ENCODE measurements at places on chromosomes 12 and 14. TPM values are rescaled to one million over a fixed set of nuclear protein-coding genes. Genes with fewer than 3 reads are reported as not detected.

Gene CLEC12A
- total RNA-seq = not detected

Gene L3HYPDH
- total RNA-seq = 36.3 TPM

Gene SLCO1A2
- total RNA-seq = not detected

Gene PTPN6
- 1.2 TPM for total RNA-seq

Gene POTEM
- not detected for total RNA-seq

Gene EFS
- total RNA-seq = not detected

Gene KRT6A
- total RNA-seq = not detected

Gene TMEM229B
- under 0.01 TPM for total RNA-seq

Gene SRRM4
- not detected for total RNA-seq

Gene KRT77
- total RNA-seq = not detected

Gene RPL36AL
- 147 TPM for total RNA-seq

Gene UNC119B
- 18.0 TPM for total RNA-seq

Gene OR6C2
- not detected for total RNA-seq

Gene MMP19
- total RNA-seq = 0.65 TPM

Gene JPH4
- total RNA-seq = not detected

Gene WNT1
- not detected for total RNA-seq

Gene ENDOU
- total RNA-seq = not detected

Gene DDX55
- 22.7 TPM for total RNA-seq

Gene COX8C
- total RNA-seq = not detected

Gene FGF6
- total RNA-seq = not detected

Gene CAPS2
- 0.57 TPM for total RNA-seq

Gene FUT8
- total RNA-seq = 26.1 TPM

Gene PROX2
- total RNA-seq = under 0.01 TPM

Gene SPIC
- not detected for total RNA-seq

Gene KRT80
- 7.2 TPM for total RNA-seq

Gene NGB
- not detected for total RNA-seq

Gene COX14
- 29.4 TPM for total RNA-seq

Gene TMTC2
- 10.1 TPM for total RNA-seq

Gene LRRC10
- not detected for total RNA-seq

Gene FMNL3
- total RNA-seq = 136 TPM

Gene SOAT2
- not detected for total RNA-seq

Gene NRL
- 1.1 TPM for total RNA-seq

Gene FAM90A1
- not detected for total RNA-seq

Gene LRRK2
- 0.33 TPM for total RNA-seq

Gene IKZF4
- total RNA-seq = 0.67 TPM

Gene HRK
- not detected for total RNA-seq

Gene IL23A
- 0.76 TPM for total RNA-seq

Gene MYF6
- total RNA-seq = not detected

Gene RFLNA
- total RNA-seq = 2.6 TPM

Gene RNASE7
- total RNA-seq = not detected

Gene DHRS2
- 0.38 TPM for total RNA-seq

Gene ATXN7L3B
- 32.1 TPM for total RNA-seq
